ENCODE measurements at places on chromosomes 3 and 15.

DNA sequence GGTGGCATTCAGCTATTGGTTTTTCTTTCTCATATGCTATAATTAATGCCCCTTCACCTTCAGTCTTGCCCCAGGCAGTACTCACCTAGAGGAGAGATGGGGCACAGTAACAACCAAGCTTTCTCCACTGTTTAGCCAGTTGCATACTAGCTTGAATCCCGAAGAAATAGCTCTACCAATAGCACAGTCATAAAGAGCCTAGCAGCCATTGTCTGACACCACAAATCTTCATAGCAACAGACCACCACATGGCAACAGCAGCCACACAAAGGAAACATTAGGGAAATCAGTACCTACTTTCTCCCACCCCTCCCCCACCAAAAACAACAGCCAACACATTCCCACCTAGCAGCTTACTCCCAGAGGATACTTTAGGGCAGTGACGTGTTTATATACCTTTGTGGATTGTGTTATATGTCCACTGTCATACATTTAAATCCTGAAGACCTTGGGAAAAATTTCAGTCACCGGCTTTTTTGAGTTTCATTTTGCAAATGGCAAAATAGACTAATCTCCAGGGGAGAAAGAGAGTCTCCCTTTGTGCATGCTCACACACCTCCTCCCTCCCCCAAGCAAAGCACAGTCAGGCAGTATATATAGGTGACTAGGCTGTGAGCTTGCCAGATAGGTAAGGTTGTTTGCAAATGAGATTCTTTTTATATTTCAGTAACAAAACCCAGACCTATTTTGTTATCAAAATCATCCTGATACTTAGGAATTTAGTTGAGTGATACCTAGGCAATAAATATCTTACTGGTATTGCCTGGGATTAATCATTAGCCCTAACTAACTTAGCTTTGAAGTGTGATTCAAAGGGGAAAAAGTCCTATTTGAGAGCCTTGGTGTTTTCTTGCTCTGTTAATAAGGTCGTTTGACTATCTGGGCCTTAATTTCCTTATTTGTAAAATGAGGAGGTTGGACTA is 140.6 kb downstream of the RBPMS2 start:
- no peak for DNase-seq

DNA sequence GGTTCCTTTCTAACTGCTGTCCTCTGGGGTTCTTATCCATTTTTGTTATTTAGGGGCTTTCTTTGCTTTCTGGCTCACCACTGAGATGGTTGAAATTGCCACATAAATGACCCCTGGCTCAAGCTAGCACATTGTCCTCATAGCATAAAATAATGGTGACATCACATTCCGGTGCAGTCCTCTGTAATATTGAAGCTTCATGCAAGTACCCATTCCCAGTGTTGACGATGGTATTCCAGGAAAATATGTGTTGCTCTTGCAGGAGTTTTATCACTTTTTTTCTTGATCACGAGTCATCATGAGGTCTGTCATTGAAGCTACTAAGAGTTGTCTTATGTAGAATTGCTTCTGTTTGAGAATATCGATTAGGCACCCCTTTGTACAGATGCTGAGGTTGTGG is 56.1 kb downstream of the CRTC3 start:
- no peak for DNase-seq

DNA sequence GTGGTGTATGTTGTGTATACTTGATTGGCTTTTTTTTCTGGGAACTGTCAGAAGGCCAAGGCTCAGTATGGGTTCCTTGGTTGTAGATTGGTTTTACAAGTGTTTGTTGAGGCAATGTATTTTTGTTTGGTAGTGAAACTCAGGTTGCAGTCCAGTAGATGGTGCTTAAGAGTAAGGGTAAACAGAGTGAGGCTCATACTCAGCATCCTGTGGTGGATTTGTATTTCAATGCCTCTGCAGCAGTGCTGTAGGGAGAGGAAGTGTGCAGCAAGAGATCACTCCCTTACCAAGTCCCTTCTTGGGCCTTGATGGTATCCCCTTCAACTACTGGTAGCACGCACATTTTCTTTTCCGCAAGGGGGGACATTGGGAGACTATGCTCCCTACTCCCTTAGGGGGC is 428.5 kb upstream of the CNTN3 start:
- no peak for DNase-seq

DNA sequence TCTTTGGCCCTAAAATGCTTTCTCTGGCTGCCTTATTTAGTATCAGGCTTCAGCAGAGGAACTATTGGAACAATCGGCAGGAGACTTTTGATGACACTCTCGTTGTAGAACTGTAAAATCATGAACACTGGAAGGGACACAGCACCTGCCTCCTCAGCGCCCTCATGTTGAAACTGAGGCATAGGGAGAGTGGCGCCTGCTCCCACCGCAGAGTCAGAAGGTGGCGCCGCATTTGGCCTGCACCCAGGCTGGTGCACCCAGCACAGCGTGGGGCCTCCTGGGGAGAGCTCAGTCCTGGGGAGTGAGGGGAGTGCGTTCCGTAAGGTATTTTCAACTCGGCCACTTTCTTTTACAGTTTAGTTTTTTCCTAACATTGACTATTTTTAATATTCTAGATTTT is 78.2 kb upstream of the BLM start:
- DNase-seq = no peak
